ENCODE measurements at places on chromosomes 13 and 19. TPM values are rescaled to one million over a fixed set of nuclear protein-coding genes. Genes with fewer than 3 reads are reported as not detected.

The LTBP4 gene
- total RNA-seq, result 14.5 TPM

The CDC42EP5 gene
- total RNA-seq, result 23.9 TPM

The GPR18 gene
- total RNA-seq, result not detected

The CDX2 gene
- not detected for total RNA-seq

The LIM2 gene
- not detected for total RNA-seq

The FGF22 gene
- total RNA-seq, result 0.26 TPM

The CYP4F3 gene
- not detected for total RNA-seq

The OR4F17 gene
- total RNA-seq, result not detected

The RASAL3 gene
- total RNA-seq, result 0.06 TPM

The MAP4K1 gene
- total RNA-seq, result not detected

The SYNGR4 gene
- not detected for total RNA-seq

The F10 gene
- total RNA-seq, result 5.8 TPM

The KLK2 gene
- total RNA-seq, result not detected

The ZNF14 gene
- total RNA-seq, result 4.7 TPM

The NKG7 gene
- total RNA-seq, result not detected

The CPT1C gene
- 10.4 TPM for total RNA-seq

The PTH2 gene
- total RNA-seq, result not detected

The PSG1 gene
- not detected for total RNA-seq

The FDX2 gene
- 19.3 TPM for total RNA-seq

The SCN1B gene
- 32.8 TPM for total RNA-seq

The TMEM259 gene
- total RNA-seq, result 49.9 TPM

The ZNF99 gene
- total RNA-seq, result not detected

The IGSF23 gene
- not detected for total RNA-seq

The TUBB4A gene
- total RNA-seq, result not detected
